ENCODE measurements at places on chromosomes 12 and 14.

DNA sequence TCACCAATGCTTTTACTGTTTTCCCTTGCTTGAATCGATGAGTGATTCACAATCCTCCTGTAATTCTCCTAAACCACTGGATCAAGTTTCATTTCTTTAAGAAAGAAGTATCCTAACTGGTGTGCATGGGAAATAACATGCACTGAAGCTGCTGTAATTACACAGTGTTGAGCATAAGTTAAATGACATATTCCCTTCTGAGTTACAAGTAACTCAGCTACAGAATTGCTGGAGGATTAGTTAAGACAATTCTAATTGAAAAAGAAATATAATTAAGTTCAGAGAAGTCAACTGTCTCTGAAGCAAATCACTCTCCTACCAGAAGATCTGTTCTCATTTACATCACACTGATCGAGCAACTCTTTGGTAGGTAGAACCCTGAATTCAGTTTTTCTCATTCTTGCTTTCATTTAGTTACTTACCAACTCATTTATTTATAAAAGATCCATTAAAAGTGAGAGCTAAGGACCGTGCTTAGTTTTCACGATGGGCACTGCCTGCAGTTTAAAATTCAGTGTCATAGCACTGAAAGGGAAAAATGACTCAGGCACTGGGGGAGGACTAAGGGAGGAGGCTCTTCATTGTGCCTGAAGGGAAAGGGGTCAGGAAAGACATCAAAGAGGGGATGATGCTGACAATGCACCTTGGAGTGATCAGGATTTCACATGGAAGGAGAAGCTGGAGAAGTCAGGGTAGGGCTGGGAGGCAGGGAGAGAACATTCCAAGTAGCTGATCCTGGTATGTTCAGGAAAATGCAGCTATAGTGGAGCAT, 327.2 kb downstream of the EMP1 start:
- DNase-seq, result peak; percentile 26

GRCh38 chr12:49529414-49529813, 9.4 kb upstream of the KCNH3 start:
- DNase-seq, result no peak

DNA sequence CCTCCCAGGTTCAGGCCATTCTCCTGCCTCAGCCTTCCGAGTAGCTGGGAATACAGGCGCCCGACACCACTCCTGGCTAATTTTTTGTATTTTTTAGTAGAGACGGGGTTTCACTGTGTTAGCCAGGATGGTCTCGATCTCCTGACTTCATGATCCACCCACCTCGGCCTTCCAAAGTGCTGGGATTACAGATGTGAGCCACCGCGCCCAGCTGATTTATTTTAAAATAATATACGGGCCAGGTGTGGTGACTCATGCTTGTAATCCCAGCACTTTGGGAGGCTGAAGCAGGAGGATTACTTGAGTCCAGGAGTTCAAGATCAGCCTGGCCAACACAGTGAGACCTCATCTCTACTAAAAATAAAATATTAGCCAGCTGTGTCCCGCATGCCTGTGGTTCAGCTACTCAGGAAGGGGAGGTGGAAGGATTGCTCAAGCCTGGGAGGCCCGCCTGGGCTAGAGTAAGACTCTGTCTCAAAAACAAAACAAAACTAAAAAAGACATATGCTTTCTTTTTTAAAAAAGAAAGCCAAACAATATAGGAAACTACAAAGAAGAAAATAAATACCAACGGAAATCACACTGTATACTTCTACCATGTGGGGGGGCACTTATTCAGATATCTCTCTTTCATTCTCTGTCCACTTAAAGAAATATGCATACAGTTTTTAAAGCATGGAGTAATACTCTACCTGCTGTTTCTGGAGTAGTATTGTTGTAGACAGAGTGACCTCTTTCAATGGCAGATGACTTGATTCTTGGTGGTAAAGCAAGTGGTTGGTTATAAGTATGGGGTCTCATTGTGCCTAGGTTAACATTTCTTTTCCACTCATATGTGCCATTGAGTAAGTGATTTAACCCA, 930 bp upstream of the MIA2 start:
- peak; percentile 74 for DNase-seq

DNA sequence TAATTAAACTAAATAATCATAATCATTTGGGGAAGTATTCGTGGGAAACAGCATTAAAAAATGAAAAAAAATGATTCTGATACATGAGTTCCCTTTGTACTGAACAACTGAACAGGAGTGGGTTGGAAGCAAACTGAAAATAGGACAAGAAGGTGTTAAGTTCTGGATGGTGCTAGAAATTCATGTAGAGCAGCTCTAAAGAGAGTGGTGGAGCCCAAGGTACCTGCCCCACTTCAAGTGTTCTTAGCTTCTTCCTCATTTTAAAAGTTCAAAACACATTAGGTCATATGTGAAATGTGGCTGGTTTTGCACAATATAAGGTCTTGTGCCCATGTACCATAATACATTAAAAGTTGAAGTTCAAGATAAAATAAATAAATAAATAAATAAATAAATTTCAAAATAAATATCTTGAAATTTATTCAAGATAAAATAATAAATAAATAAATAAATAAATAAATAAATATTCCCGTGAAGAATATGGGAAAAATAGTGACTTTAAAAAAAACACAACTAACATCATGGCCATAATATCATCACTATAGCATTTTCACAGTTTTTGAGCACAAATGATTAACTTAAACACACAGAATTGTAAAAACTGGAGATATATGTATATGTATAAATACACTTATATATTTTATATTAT, 191.5 kb upstream of the PRKD1 start:
- DNase-seq, result no peak

DNA sequence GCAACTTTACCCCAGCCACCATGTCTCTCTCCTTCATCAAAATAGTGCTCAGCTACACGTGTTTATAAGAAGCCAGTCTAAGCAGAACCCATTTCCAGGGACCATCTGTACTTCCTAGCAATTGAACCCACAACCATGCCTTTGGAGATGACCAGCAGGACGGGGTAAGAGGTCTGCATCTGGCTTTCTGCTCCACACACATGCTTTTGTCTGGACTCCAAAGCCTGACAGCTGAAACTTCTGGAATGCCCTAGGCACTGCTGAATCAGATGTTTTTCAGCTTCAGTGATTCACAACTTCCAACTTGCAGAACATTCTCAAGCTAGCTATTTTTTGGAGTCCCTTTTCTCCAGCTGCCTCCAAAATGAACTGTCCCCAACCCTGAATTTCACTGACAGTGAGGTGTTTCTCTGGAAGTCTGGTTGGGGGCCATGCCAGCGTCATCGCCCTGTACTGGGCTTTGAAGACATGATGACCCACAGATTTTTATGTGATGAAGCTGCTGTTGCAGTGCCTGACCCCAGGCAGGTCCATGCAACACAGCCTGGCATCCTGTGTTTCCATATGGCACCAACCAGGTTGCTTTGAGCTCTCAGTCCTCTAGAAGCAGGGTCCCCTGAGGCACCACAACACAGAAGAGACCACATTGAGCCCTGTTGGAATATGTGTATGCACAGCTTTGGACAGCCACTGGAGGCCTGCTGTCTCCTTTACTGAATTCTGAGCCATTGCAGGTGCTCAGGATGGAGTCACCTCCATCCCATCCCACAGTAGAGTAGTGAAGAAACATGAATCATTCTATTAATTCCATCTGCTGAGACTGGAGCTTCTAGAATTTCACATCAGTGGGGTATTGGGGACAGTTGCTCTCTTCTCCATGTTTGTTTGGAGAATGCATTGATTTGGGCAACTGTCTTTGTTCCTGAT, 80.2 kb downstream of the NUAK1 start:
- peak; percentile 46 for DNase-seq

- peak; percentile 32 for DNase-seq
Observed at GRCh38 chr12:5335069-5335468, 96.8 kb upstream of the NTF3 start.

GRCh38 chr12:117054279-117054678, 44.9 kb downstream of the TESC start:
- DNase-seq, result no peak

DNA sequence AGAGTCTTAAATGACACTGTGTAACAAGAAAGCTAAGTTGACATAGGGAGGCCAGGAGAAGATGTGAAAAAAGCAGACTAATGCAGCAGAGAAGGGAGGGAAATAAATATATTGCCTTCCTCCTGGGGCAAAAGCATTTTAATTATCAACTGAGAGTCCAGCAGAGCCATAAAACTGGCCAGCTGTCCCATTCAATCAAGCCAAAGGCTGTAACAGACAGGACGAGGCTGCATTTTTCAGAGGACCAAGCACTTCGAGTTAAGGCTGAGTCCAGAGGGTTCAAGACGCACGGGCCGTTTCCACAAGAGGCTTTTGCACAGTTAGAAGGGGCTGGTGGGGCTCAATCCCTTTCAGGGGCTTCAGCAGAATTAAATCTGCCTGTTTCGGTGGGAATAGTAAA, 20.4 kb downstream of the MAP3K9 start:
- no peak for DNase-seq

GRCh38 chr14:56488306-56488705, 91.3 kb upstream of the TMEM260 start:
- DNase-seq, result no peak

DNA sequence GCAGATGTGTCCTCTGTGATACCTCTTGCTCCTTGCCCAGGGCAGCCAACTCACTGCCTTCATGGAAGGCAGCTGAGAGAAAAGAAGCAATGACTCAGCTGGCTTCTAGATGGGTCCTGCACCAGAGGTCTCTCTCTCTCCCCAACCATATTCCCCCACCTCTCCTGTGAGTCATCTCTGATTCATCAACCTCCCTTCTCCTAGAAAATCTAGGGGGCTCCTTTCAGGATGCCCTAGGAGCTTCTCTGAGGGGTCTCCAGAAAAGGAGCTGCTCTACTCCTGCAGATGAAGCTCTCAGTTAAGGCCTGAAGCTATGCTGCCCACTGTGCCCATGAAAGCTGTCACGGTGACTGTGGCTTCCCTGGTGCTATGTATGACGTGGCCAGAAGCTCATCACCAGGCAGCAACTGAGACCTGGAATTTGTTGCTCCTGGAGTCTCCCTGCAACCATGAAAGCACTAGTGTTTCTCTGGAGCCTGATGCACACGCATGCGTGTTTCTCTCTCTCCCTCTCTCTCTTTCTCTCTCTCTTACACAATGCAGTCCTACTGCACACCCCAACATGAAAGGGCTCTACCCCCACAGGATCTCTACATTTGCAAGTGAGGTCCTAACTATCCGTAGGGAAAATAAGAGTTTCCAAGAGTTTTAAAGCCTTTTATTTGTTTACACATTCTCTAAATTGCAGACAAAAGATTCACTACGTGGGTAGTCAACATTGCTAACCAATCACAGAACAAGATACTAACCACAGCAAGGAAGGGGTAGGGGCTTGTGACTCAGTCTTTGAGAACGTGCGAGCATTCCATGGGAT, 285.3 kb downstream of the DPF3 start:
- peak; percentile 96 for DNase-seq

DNA sequence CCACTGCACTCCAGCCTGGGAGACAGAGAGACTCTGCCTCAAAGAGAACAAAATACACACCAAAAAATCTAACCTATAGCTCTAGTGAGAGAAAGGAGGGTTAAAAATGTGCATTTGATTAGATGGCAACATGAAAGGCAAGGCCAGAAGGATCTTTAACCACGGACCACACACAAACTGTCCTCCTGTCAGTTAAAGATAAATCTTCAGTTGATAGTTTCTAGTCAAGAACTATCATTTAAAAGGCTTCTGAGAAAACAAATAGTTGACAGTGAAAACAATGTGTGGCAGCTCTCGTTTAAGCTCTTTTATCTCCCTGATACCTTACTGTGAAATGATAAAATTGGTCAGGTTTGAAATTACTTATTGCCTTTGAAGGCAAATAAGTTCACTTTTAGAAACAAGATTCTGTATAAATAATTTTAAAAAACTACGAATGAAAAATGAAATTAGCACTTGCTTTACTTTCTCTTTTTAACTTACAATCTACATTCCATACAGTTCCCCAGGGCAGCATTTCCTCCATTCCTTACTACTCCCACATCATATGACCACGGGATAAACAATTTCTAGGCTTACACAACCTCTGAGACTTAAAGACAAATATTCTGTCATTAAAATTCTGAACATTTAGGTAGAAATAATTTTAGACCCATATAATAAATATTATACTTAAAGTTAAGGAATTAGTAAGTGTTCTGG, 71.4 kb upstream of the GNPNAT1 start:
- DNase-seq, result peak; percentile 81

DNA sequence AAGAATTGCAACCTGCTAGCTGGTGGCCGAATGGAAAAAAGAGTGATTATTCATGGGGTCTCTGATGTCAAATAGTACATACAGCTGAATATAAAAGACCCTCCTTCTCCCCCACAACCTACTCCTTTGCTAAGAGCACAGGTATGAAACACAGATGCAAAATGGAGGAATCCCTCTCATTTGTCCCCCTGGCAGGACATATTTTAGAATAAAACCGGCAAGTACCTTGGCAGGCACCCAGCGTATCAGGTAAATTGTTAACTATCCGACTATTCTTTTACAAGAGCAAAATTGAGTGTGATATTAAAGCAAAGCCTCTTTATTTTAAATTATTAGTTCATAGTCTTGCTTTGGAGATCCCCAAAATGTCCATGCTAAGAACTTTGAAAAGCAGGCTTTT, 73.7 kb upstream of the USP44 start:
- no peak for DNase-seq

DNA sequence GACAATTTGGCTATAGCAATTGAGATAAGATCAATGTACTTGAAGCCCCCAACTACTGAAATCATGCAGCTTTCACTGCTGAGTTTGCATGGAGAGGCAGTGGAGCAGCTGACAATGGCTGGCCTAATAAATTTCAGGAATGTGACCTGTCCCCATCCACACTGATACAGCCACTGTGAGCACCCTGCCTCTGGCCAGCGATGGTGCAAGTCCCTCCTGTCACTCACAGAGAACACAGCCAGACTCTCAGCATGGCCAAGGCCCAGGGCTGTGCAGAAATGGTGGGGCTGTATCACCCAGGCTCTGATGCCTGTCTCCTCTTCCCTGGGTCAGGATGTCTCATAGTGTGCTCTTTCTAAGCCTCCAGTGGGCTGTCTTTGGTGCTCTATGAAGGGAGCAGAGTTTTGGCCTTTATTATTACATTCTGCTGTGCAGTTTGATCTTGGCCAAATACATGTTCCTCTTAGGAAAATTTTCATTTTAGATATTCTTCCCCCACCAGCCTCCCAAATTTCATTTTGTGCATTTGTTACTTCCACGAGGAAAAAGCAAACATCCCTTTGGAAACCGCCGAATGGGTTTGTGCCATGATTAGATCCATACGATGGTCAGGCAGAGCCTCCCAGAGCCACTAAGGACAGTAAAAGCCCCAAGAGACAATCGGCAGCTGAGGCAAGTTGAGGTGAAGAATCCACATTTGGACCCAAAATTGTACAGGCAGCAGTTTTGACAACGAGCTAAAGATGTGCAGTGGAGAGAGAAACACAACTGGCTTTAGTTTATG, 85.1 kb upstream of the WSCD2 start:
- no peak for DNase-seq

DNA sequence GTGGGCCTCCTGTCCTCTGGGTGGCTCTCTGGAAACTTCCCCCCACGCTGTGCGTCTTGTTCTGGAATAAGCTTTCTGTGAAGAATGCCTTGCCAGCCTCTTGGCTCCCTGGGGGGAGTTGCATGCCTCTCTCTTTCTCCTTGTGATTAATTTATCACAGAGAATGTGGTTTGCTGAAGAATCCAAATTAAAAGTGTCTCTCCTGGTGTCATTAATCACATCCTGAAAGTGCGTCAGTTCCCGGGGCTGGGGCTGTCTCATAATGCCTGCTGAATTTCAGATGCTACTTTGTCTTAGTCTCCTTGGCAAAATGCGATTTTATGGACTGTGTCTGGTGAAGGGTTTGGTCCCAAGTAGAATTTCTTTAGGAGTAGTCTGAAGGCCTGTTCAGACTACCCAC, 787.7 kb upstream of the TMEM132C start:
- DNase-seq, result peak; percentile 83
